T-helper 17 cell (primary cell): ENCODE measurements at places on chromosomes 4 and X.

- H3K27ac ChIP-seq = no peak overlapping the region
- H3K4me1 ChIP-seq = peaks cover 5% of the 10 kb centered on the region
- no peaks in the 10 kb centered on the region for H3K36me3 ChIP-seq
- no peaks in the 10 kb centered on the region for H3K27me3 ChIP-seq
Observed at GRCh38 chrX:103157496-103158316, 57.2 kb upstream of the BEX4 start.

GRCh38 chrX:139882299-139882698, 50.6 kb downstream of the ATP11C start:
- H3K36me3 ChIP-seq = no peaks in the 10 kb centered on the region
- H3K4me3 ChIP-seq = no peak overlapping the region
- peaks cover 8% of the 10 kb centered on the region for H3K4me1 ChIP-seq
- no peak for DNase-seq
- H3K27ac ChIP-seq = no peak overlapping the region
- H3K27me3 ChIP-seq = no peaks in the 10 kb centered on the region

DNA sequence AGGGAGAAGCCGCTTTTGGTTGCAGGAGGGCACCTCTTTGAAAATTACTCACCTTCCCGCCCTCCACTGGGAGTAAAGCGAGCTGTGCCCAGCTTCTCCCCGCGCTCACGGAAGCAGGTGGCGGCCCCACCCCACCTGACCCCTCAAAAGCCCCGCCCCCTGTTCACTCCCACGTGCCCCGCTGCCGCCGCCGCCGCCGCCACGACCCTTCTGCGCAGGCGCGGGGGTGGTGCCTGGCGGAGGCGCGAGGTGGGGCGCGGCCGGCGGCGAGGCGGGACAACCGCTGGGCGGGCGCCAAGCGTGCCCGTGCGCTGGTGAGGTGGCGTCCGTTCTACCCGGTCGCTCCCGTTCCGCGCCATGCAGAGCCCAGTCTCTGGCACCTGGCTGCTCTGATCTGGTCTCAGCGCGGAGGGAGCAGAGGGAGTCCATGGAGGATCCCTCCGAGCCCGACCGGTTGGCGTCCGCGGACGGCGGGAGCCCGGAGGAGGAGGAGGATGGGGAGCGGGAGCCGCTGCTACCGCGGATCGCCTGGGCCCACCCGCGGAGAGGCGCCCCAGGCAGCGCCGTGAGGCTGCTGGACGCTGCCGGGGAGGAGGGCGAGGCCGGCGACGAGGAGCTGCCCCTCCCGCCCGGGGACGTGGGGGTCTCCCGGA, at the start of gene PI4K2B:
Gene PI4K2B (plus strand): TSS at position 297 of the 653 bp plus-strand sequence. CDS start 131 bp downstream, at position 428.
- peaks cover 23% of the 10 kb centered on the region for H3K4me1 ChIP-seq
- H3K4me3 ChIP-seq = peak within 1 kb of the TSS; percentile 96
- H3K36me3 ChIP-seq = no peaks in the 10 kb centered on the region
- H3K27me3 ChIP-seq = no peaks in the 10 kb centered on the region

GRCh38 chr4:115424852-115425251, 311.4 kb upstream of the NDST4 start:
- H3K27ac ChIP-seq = no peak overlapping the region
- no peak overlapping the region for H3K4me3 ChIP-seq
- no peaks in the 10 kb centered on the region for H3K4me1 ChIP-seq
- no peaks in the 10 kb centered on the region for H3K27me3 ChIP-seq
- DNase-seq = no peak
- no peaks in the 10 kb centered on the region for H3K36me3 ChIP-seq
